Renal pelvis (tissue), 12 donors: ENCODE measurements at places on chromosomes 2 and 18. TPM values are rescaled to one million over a fixed set of nuclear protein-coding genes. Genes with fewer than 3 reads are reported as not detected.

- no peak for DNase-seq
Observed at GRCh38 chr2:105867587-105867986, 122.9 kb downstream of the NCK2 start.

GRCh38 chr2:173884025-173884802, 81.0 kb downstream of the SP3 start:
- DNase-seq = no peak

GRCh38 chr2:177728920-177729319, 336.3 kb downstream of the AGPS start:
- no peak for DNase-seq

DNA sequence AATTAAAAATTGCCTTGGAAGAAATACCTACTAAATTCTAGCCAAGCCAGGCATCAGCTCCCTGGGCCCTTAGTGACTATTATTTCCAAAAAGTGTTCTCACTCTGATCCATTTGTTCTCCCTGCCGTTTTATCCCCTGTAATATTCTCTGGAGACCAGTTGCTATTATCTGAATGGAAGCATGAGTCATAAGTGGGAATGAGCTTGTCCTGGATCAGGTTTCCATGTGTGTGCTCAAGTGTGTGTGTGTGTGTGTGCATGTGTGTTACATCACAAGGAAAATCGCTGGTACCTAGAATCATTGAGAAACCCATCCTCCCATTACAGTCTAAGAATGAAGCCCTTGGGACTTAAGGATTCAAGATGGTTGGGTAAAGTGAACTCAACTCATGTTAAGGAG, 130.3 kb upstream of the CXCR4 start:
- no peak for DNase-seq

GRCh38 chr2:43557196-43557595, 38.6 kb downstream of the THADA start:
- DNase-seq = no peak

SP3 gene
- polyA plus RNA-seq = 107 TPM

DNA sequence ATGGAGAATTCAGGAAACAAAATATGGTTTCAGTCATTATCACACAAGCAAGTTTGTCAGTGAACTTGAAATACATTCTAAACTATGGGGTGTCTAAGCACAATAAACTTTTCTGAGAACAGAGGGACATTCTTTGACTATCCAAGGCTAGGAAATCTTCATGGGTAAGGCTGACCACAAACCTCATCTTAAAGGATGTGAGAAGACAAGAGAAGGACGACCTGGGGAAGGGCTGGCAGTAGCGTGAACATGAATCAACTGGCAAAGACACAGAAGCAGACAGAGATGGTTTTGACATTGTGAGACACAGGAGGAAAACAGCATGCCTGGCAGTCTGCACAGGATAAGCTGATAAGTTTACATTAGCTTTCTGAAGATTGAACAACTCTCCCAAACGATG, 752.4 kb upstream of the SLC8A1 start:
- DNase-seq = no peak

DNA sequence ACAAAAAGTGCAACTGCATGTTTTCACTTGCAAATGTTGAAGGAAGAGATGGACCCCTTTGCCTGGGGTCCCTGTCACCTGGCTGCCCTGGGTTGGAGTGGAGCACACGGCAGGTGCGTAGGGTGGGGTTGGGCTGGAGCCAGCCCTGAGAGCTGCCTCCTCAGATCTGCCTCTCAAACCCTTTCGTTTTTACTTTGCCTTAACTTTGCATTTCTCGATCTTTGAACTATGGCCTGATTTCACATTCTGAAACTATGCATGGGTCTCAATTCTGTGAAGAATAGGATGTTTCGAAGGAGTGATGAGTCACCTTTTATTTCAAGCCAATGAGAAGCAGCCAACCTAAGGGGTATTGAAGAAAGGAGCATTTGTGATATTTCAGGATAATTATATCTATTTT, 132.8 kb downstream of the ACOXL start:
- DNase-seq = no peak

G6PC2 gene
- polyA plus RNA-seq = 0.09 TPM

GRCh38 chr2:205723179-205723578, 40.9 kb downstream of the NRP2 start:
- DNase-seq = no peak

SPAST gene
- 28.8 TPM for polyA plus RNA-seq

- DNase-seq = no peak
Observed at GRCh38 chr2:207241198-207241597, 75.5 kb upstream of the KLF7 start.

GRCh38 chr2:29335396-29335795, 220.2 kb downstream of the CLIP4 start:
- no peak for DNase-seq

DTNB gene
- 18.6 TPM for polyA plus RNA-seq

SUMO1 gene
- polyA plus RNA-seq = 192 TPM

SERPINB4 gene
- not detected for polyA plus RNA-seq

DNA sequence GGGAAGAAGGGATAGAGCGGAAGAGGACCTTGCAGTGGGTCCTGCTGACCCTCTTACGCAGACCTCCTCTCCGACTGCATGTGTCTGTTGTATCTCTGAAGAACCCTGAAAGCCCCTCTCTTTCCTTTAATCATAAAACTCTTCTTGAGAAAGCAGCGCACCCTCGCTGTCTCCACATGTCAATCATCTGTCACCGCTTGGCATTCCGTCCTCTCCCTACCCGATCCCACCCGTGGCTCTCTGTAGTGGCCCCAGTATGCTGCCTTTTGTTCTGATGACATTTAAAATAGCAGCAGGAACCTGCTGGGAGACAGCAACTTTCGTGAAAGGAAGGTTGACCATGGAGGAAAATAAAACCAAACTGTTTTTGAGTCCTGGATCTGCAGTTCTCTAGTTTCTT, 582.9 kb upstream of the SALL3 start:
- DNase-seq = no peak

DSG1 gene
- 0.10 TPM for polyA plus RNA-seq

- no peak for DNase-seq
Observed at GRCh38 chr2:170006587-170007325, 171.2 kb upstream of the MYO3B start.

DNA sequence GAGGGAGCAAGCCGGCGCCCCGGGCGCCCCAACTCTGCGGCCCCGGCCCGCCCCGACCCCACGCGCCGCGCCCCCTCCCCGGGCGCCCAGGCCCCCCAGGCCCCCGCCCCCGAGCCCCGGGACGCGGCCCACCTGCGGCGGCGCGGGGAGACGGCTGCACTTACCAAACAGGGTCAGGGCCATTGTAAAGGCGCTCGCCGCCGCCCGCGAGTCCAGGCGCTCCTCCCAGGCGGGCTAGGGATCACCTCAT, 526 bp downstream of the CHN1 start:
- DNase-seq = no peak
